HFF-Myc (cell line): ENCODE measurements at places on chromosomes 5 and 9.

GRCh38 chr9:3855929-3856328 lies 330.1 kb upstream of the RFX3 start:
- DNase-seq, result no peak

DNA sequence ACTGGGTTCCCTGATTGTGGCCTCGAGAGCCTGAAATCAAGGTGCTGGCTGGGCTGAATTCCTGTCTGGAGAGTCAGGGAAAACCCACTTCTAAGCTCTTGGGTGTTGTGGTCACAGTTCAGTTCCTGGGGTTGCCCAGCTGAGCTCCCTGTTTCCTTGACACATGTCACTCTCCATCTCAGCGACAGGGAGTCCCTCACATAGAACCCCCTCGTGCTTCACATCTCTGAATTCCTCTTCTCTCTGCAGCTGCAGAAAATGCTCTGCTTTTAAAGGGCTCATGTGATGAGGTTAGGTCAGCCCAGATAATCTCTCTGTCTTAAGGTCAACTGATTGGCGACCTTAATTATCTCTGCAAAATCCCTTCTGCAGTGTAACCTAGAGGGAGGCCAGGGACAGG lies 53.5 kb upstream of the NFIL3 start:
- no peak for DNase-seq

GRCh38 chr5:177997846-177998245 lies 1.8 kb upstream of the PROP1 start:
- DNase-seq, result no peak

DNA sequence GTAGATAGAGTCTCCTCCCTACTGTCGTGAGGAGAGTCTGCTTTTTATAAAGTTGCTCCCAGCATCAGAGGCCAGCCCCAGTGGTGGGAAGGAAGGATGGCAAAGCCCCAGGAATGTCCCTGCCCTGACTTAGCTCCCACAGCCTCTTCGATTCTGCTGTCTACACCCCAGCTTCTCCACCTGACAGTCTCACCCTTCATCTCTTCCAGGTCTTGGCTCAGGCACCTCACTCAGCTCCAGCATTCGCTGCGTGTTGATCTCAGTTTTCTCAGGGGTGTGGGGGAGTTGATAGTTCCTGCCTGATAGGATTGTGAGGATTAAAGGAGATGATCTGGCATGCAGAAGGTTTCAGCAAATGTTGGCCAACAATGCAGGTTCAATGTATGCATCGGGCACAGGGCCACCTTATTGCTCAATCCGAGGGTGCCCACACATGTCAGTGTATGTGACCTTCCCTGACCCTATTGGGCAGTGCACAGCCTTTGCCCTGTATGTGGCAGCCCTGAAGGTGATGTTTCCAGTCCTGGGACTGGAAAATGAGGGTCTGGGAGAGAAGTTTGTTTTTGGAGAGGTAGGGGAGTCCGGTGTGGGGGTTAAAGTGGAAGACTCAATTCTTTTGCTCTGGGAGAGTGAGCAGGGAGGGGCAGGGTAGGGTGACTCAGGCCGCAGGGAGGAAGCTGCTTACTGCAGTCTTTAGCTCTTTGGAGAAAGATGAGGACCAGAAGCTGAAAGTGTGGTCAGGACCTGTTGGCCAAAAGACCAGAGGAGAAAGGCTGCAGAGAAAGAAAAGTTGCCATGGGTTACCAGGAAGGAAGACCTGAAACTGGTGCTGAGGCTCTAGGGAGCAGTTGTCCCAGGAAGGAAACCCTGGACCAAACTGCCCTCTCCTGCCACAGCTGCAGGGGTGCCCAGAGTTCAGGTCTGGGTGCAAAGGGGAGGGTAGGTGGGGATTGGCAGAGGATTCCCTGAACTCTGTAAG lies 153.2 kb downstream of the MACROH2A1 start:
- no peak for DNase-seq

GRCh38 chr9:104863180-104863883 lies 64.6 kb downstream of the ABCA1 start:
- DNase-seq, result peak; percentile 66

- DNase-seq, result no peak
Measured at GRCh38 chr9:14221119-14221518, 92.8 kb downstream of the NFIB start.

DNA sequence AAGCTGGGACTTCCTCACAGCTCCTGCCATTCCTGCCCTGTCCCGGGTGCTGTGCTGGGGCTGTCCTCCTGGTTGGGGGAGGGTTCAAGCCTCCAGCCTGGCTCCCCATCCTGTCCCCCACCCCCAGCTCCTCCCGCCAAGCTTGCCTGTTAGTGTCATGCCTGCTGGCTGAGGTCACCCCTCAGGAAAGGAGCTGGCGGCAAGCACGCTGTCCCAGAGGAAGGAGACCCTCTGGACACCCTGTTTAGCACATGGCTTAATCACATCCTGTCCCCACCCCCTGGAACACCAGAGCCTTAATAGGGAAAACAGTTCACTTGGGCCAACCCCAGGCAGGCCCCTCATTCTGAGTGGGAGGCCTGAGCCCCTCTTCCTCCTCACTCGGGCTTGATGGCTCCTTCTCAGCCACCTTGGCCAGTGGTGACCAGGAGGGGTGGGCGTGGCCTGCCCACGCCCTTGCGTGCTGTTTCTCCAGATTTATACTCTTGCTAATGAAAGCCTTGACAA lies 9.2 kb upstream of the PHYHD1 start:
- DNase-seq, result no peak

- no peak for DNase-seq
Measured at GRCh38 chr5:81513982-81514381, 120.0 kb upstream of the ACOT12 start.

DNA sequence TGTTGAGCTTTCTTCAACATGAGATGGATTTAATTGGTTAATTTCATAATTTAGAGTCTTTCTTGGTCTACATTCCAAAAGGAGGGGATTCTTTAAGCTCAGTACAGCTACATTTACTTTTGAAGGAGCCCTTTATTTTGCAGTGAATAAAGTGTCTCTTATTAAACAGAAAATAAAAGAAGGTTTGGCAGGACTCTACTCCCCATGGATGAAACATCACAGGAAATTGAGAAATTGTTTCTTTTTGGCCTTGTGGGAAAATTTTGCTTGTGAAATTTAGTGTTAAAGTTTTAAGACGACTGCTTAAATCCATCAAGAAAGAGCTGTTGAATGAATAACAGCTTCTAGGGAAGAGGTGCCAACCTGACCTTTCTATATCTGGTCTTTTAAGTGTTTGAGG lies 187.7 kb downstream of the NTRK2 start:
- no peak for DNase-seq

DNA sequence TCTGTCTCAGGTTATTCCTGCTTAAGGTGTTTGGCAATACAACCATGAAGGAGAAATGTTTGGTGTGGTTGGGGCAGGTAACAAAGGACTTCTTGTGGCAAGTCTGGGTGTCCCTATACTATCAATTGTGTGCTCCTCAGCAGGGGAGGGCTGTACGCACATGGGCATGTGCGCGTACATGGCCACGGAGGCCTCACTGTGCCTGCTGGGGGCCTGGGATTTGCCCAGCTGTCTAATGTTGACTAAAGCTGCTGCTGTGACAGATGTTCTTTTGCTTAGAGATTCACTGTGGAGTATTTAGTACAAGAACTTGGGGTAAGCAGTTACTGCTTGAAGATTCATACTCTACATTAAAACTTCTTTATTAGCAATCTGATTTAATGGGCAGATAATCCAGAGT lies 97.5 kb downstream of the HSPA4 start:
- no peak for DNase-seq

GRCh38 chr5:173764332-173765028 lies 123.7 kb upstream of the CPEB4 start:
- DNase-seq, result peak; percentile 82

- no peak for DNase-seq
Measured at GRCh38 chr9:27471366-27471765, 52.7 kb upstream of the IFNK start.

DNA sequence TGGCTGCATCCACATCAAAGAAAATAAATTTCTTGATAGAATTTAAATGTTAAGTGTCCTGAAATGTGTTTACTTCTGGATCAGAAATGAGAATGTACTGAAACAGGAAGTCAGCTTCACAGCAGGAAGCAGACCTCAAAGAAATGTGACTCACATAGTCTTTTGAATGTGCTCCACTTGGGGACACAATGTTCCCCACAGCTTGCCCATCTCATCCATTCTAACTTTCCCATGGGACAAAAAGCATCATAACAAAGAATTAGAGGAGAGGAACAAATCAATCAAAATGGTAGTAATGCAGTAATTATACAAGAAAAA lies 85.7 kb downstream of the GRAMD2B start:
- no peak for DNase-seq

DNA sequence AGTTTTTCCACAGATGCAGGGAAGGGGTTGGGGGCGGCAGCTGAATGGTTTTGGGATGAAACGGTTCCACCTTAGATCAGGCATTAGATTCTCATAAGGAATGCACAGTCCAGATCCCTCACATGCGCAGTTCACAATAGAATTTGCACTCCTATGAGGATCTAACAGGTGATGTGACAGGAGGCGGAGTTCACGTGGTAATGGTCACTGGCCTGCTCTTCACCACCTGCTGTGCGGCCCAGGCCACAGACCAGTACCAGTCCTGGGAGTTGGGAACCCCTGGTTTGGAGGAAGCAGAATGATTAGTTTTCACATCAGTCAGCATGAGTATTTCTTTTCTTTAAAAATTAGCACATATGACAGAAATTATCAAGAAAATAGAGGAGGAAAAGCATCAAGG lies 26.3 kb downstream of the ANP32B start:
- DNase-seq, result no peak

- DNase-seq, result no peak
Measured at GRCh38 chr5:150422075-150422474, 9.4 kb upstream of the CD74 start.

DNA sequence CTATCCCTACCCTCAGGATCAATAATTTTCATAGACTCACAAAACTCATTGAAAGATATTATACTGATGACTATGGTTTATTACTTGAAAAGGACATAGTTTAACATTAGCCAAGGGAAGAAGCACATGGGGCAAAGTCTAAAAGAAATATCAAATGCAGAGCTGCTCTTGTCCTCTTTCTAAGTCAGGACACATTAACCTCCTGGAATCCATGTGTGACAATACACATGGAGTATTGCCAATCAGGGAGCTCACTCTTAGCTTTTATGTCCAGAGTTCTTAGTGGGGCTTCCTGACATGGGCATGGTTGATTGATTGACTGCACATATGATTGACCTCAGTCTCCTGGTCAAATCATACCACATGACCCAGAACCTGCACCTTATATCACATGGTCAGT lies 165.5 kb upstream of the COX7C start:
- no peak for DNase-seq

- no peak for DNase-seq
Measured at GRCh38 chr5:73844165-73844564, 218.2 kb downstream of the ARHGEF28 start.

GRCh38 chr5:81021486-81021885 lies 61.3 kb downstream of the RASGRF2 start:
- no peak for DNase-seq

GRCh38 chr5:135484674-135485086 lies 32.5 kb upstream of the TIFAB start:
- no peak for DNase-seq

DNA sequence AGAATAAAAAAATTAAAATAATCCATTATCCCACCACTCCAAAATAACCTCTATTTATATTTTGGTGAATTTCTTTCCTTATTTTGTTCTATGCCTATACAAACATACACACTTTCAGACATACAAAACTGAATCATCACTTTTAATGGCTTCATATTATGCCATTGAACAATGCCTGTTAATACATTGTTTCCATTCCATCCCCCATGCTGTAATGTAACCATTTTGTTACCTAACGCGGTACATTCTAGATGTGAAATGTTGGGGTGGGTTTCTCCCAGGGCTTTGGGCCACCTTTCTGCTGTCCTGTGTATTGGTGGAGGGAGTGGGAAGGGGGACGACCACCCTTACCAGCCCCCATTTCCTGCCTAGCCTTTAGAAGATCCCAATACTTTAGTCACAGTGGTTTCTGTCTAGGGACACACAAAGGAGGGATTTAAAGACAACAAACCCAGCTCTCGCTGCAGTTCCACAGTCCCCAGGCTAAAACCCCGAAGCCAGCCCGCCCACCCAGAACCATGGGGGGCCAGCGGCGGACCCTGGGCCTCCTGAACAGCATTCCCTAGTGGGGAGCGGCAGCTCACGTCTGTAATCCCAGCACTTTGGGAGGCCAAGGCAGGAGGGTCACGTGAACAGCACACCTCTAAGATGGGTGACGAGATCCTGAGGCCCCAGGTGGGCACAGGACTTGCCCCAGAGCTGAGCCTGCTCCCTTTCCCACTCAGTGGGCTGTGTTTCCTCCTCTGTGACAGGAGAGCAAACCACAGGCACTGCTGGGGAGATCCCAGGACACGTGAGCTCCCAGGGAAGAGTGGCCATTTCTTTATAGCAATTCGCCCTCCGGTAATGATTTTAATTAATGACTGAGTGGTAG lies 56.9 kb upstream of the STXBP1 start:
- DNase-seq, result no peak

GRCh38 chr5:7659420-7659819 lies 191.5 kb downstream of the CFAP90 start:
- no peak for DNase-seq

- no peak for DNase-seq
Measured at GRCh38 chr9:89664896-89665329, 60.1 kb downstream of the GADD45G start.

- no peak for DNase-seq
Measured at GRCh38 chr5:135032695-135032998, 1.4 kb downstream of the PITX1 start.

DNA sequence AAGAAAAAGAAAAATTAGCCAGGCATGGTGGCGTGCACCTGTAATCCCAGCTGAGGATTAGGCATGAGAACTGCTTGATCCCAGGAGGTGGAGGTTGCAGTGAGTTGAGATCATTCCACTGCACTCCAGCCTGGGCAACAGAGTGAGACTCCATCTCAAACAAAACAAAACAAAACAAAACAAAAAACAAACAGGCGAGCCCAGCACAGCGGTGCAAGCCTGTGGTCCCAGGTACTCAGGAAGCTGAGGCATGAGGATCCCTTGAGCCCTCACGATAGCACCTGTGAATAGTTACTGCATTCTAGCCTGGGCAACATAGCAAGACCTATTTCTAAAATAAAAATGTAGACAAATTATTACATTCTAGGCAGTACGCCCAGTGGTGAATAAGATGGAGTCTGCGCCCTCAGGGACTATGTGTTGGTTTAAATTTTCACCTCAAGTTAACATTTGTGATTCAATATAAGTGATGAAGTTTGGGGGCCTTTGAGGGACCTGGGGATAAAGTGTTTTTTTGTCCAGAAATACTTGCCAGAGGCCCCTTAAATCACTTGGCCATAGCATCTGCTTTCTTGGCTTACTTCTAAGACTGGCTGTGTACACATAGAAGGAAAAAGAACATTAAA lies 3.4 kb upstream of the GAPVD1 start:
- DNase-seq, result no peak
